ENCODE measurements at places on chromosomes 12 and 14. TPM values are rescaled to one million over a fixed set of nuclear protein-coding genes. Genes with fewer than 3 reads are reported as not detected.
A peak's percentile ranks its signal among the peaks of the same experiment; 100 is the strongest.

CLEC2A gene
- total RNA-seq, result not detected

NRXN3 gene
- total RNA-seq, result 3.5 TPM

UNC79 gene
- 0.32 TPM for total RNA-seq

BCL7A gene
- total RNA-seq, result 13.5 TPM

CLEC2B gene
- total RNA-seq, result 36.1 TPM

FGF6 gene
- not detected for total RNA-seq

DCN gene
- total RNA-seq, result 1,702 TPM

SLC25A21 gene
- total RNA-seq, result 1.6 TPM

- H3K4me1 ChIP-seq, result no peaks in the 10 kb centered on the region
- no peak for DNase-seq
- H3K27ac ChIP-seq, result peak overlapping the region; percentile 6
- no peaks in the 10 kb centered on the region for H3K27me3 ChIP-seq
- no peaks in the 10 kb centered on the region for H3K36me3 ChIP-seq
These were observed 166.7 kb downstream of the RAD51B start for GRCh38 chr14:67986131-67986841.

DNA sequence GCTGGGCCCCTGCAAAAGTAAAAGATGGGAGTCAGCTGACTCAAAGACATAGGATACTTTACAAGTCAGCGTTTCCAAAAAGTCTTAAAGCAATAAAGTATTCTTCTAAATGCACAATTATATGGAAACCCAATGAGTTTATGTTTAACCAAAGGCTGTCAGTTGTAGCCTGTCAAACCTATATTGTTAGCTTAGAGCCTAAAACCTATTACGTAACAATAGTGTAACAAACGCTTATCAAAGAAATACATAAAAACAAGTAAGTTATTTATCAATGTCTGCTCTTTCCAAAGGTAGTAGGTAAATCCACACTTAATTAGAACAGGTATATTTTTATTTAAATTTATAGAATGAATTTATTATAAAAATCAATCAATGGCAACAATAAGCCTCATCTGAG is 15.9 kb upstream of the SOS2 start:
- H3K27me3 ChIP-seq, result no peaks in the 10 kb centered on the region
- DNase-seq, result no peak
- no peak overlapping the region for H3K27ac ChIP-seq

DNA sequence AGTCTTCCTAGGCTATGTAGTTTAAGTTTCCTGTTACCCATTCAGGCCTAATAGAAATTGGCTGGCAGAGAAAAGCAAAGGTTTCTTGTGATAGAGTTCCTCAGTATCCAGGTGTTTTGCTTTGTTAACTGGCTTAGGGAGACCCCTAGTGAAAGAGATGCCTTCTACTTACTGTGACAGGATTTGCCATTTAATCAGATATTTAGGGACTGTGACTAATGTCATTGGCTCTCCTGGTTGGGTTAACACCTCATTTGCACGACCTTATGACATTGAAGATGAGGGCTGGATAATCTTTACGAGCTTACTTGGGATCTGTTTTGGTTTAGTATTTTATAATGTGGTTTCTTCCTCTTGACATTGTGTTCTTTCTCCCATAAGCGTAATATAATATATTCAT is 5.8 kb downstream of the MON2 start:
- no peaks in the 10 kb centered on the region for H3K4me1 ChIP-seq
- DNase-seq, result no peak
- H3K36me3 ChIP-seq, result no peaks in the 10 kb centered on the region
- H3K27me3 ChIP-seq, result no peaks in the 10 kb centered on the region
- H3K27ac ChIP-seq, result no peak overlapping the region
- H3K4me3 ChIP-seq, result no peak overlapping the region

DNA sequence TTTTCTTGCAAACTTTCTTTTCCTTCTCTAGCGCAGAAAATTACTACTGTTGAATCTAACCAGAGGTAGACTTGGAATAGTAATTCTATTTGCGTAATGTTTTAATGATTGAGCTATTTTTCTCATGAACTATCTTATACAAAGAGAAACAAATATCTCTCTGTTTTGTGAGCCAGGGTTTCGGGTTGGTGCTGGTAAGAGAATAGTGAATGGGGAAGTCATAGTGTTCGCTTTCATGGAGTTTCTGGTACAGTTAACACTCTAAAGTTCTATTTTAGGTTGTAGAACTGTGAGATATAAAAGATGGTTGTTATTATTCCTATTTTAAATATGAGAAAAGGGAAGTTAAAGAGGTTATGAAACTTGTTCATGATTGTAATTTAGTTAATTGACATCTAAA is 6.6 kb downstream of the CLEC1B start:
- no peak overlapping the region for H3K4me3 ChIP-seq

GRCh38 chr12:97977870-97978405 is 515.3 kb downstream of the RMST start:
- H3K27ac ChIP-seq, result no peak overlapping the region
- no peaks in the 10 kb centered on the region for H3K36me3 ChIP-seq
- no peaks in the 10 kb centered on the region for H3K4me1 ChIP-seq
- H3K27me3 ChIP-seq, result no peaks in the 10 kb centered on the region

DNA sequence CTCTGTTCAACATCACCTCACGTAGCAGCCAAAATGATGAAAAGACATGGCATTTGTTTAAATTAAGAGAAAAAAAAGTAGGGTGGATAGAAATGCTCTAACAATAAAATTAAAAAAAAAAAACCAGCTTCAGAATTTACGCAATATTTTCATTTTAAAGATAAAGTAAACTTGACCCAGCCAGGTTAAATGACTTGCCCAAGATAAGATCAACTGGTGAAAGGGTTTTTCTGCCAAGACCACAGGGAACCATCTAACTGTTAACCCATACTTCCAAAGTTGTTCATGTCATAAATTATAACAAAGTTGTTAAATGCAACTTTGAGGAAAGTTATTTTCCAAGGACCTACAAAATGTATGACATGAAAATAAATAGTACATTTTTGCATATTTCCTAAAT is 129.6 kb upstream of the SOX5 start:
- H3K4me1 ChIP-seq, result no peaks in the 10 kb centered on the region
- H3K27me3 ChIP-seq, result no peaks in the 10 kb centered on the region
- no peak overlapping the region for H3K27ac ChIP-seq
- no peaks in the 10 kb centered on the region for H3K36me3 ChIP-seq
- no peak for DNase-seq
- H3K4me3 ChIP-seq, result no peak overlapping the region

- H3K4me1 ChIP-seq, result peaks cover 13% of the 10 kb centered on the region
- DNase-seq, result no peak
- H3K27ac ChIP-seq, result no peak overlapping the region
- H3K4me3 ChIP-seq, result no peak overlapping the region
- no peaks in the 10 kb centered on the region for H3K36me3 ChIP-seq
These were observed 6.9 kb downstream of the MTA1 start for GRCh38 chr14:105426416-105427130.

GRCh38 chr14:36664322-36665193 is 2.9 kb downstream of the PAX9 start:
- no peaks in the 10 kb centered on the region for H3K36me3 ChIP-seq
- DNase-seq, result no peak
- H3K27ac ChIP-seq, result no peak overlapping the region
- peaks cover 88% of the 10 kb centered on the region for H3K27me3 ChIP-seq

GRCh38 chr12:100345020-100345767 is 11.7 kb upstream of the SLC17A8 start:
- H3K27ac ChIP-seq, result no peak overlapping the region
- H3K27me3 ChIP-seq, result no peaks in the 10 kb centered on the region
- no peak overlapping the region for H3K4me3 ChIP-seq
- H3K4me1 ChIP-seq, result no peaks in the 10 kb centered on the region

GRCh38 chr12:62297321-62297720 is 37.1 kb downstream of the USP15 start:
- no peak overlapping the region for H3K4me3 ChIP-seq
- H3K27me3 ChIP-seq, result no peaks in the 10 kb centered on the region
- DNase-seq, result no peak
- H3K4me1 ChIP-seq, result no peaks in the 10 kb centered on the region
- no peak overlapping the region for H3K27ac ChIP-seq
- no peaks in the 10 kb centered on the region for H3K36me3 ChIP-seq

- H3K36me3 ChIP-seq, result no peaks in the 10 kb centered on the region
- no peak for DNase-seq
- no peaks in the 10 kb centered on the region for H3K4me1 ChIP-seq
- no peaks in the 10 kb centered on the region for H3K27me3 ChIP-seq
These were observed 10.1 kb downstream of the MIA2 start for GRCh38 chr14:39243831-39244230.

DNA sequence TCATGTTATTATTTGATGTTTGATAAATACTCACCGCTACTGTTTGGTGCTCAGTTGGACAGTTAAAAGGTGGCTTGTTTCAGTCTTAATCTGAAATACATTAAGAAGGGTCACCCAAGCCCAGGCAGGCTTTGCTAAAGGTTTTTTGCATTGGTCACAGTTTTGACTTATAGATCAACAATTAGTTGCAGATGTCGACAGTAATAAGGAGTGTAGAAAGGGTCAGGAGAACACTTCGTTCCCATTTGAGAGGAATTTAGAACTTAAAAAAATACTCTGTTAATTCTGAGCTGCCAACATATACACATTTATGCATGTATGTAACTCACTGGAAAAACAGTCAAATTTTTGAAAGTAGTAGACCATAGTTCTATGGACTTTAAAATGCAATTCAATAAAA is 130.3 kb downstream of the TMEM30B start:
- H3K27me3 ChIP-seq, result no peaks in the 10 kb centered on the region
- H3K27ac ChIP-seq, result no peak overlapping the region
- no peaks in the 10 kb centered on the region for H3K4me1 ChIP-seq

- H3K27me3 ChIP-seq, result no peaks in the 10 kb centered on the region
- DNase-seq, result no peak
- H3K36me3 ChIP-seq, result no peaks in the 10 kb centered on the region
These were observed 121.3 kb downstream of the SLC25A21 start for GRCh38 chr14:37051153-37051552.

GRCh38 chr14:73726025-73726961 is 12.1 kb upstream of the PNMA1 start:
- H3K27me3 ChIP-seq, result no peaks in the 10 kb centered on the region
- H3K4me1 ChIP-seq, result no peaks in the 10 kb centered on the region
- no peak overlapping the region for H3K4me3 ChIP-seq
- DNase-seq, result no peak
- peak overlapping the region; percentile 97 for H3K27ac ChIP-seq

- DNase-seq, result no peak
- H3K4me3 ChIP-seq, result no peak overlapping the region
- peaks cover 21% of the 10 kb centered on the region for H3K4me1 ChIP-seq
- H3K27me3 ChIP-seq, result no peaks in the 10 kb centered on the region
- no peaks in the 10 kb centered on the region for H3K36me3 ChIP-seq
- no peak overlapping the region for H3K27ac ChIP-seq
These were observed 1.9 kb upstream of the ARL6IP4 start for GRCh38 chr12:122978507-122978955.

GRCh38 chr14:73260574-73260973 is 23.3 kb downstream of the PAPLN start:
- no peaks in the 10 kb centered on the region for H3K4me1 ChIP-seq
- no peak for DNase-seq
- H3K27me3 ChIP-seq, result no peaks in the 10 kb centered on the region
- no peak overlapping the region for H3K27ac ChIP-seq
- H3K36me3 ChIP-seq, result no peaks in the 10 kb centered on the region

DNA sequence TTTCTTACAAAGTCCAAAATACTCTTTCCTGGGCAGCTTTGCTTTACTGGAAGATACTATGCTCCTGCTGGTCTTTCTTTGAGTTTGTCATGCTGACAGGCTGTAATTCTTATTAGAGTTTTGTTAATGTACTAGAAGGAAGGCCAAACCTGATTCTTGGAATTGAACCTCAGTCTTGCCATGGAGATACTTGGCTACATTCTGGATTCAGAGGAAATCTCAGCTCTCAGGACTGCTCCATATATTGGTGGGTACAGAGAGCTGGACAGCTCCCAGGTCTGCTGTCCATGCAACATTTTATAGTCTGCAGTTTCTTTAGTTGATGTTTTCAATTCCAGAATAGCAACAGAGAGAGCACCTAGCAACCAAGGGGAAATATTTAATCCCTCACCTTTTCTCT is 363.1 kb upstream of the STXBP6 start:
- no peak for DNase-seq
- H3K4me1 ChIP-seq, result no peaks in the 10 kb centered on the region
- H3K27ac ChIP-seq, result no peak overlapping the region
- no peaks in the 10 kb centered on the region for H3K36me3 ChIP-seq
- no peaks in the 10 kb centered on the region for H3K27me3 ChIP-seq
